ENCODE measurements at places on chromosomes 3 and 15.

DNA sequence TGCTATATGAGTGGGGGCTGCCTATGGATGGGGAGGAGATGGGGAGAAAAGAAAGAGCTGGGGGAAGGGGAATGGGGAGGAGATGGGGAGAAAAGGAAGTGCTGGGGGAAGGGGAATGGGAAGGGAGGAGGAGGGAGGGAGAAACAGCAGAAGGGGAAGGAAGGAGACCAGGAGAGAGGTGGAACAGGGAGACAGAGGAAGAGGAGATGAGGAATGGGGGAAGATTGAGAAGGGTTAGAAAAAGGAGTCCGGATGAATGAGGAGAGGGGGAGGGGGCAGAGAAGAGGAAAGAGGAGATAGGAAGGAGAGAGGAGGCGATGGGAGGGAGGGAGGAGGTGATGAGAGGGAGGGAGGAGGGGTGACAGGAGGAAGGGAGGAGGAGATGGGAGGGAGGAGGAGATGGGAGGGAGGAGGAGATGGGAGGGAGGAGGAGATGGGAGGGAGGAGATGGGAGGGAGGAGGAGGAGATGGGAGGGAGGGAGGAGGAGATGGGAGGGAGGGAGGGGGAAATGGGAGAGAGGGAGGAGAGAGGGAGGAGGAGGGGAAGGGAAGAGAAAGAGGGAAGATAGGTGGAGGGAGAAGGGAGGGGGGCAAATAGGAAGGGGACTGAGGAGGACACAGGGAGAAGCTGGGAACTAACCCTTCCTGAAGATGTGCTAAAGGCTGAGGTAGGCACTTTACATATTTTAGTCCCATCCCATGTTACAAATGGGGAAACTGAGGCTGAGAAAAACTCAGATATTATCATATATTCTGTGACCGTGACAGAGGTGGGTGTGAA is 6.6 kb upstream of the BCL2L10 start:
- no peak for DNase-seq

DNA sequence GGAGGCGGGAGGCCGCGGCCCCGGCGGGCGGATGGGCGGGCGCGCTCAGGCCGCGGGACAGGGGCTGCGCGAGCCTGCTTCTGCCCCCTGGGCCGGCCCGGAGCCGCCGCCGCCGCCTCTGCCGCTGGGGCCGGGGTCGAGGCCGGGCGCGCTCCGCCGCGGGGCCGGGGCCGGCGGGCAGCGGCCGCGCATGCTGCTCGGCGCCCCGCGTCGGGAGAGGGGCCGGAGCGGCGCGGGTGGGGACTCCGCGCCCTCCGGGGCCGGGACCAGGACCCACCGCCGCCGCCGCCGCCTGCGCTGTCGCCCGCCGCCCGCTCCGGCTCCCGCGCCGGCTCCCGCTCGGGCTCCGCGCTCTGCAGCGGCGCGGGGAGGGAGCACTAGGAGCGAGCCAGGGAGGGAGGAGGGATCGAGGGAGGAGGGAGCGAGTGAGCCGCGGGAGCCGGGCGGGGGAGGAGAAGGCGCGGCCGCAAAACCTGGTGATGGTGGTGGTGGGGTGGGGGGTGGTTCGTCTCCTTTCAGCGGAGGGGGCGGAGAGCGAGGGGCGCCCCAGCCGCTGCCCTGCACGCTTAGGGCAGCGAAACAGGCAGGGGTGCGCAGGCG is at the start of gene LINGO1:
Gene LINGO1 (minus strand): TSS at position 379 of the 600 bp plus-strand sequence. CDS start 597 bp downstream, outside the sequence.
- DNase-seq: no peak

DNA sequence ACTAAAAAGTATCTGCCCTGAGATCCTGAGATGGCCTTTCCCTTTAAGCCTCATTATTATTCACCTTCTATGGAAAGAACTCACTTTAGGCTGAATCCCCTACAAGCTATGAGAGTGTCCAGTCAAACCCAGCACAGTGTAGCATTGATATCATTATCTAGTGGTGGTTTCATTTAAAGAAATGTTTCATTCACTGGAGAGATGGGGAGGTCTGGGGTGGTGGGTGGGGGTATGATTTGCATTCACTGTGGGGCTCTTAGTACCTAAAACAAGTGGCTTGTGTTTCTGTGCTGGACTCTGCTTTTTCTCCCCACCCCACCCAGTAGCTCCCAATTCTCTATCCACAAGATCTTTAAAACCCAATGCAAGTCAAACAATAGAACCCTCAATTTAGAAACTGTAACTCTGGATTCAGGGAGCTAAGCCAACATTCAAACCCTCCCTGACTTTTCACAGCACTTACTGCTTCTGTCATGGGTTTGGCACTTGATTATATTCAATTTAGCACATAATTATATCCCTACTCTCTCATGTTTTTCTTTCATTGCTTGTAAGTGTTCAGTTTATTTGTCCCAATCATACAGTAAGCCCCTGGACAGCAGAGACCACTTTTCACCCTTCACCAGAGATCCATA is 310.5 kb upstream of the THBS1 start:
- DNase-seq: no peak

DNA sequence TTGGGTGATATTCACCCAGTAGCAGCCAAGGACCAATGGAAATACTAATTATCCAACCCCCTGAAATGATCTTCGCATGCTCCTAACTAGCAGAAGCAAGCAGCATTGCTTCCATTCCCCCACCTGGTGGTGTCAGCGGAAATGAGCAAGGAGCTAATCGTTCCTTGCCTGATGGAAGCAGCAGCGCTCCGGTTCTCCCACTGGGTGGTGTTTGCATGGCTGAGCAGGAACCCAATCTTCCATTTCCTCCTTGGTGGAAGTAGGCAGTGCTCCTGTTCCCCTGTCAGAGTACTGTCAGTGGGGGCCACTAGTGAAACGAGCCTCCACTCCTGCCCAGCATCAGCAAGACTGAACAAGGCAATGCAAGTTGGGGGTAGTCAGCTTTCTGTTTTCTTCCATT is 311.5 kb downstream of the CACNA2D3 start:
- no peak for DNase-seq

DNA sequence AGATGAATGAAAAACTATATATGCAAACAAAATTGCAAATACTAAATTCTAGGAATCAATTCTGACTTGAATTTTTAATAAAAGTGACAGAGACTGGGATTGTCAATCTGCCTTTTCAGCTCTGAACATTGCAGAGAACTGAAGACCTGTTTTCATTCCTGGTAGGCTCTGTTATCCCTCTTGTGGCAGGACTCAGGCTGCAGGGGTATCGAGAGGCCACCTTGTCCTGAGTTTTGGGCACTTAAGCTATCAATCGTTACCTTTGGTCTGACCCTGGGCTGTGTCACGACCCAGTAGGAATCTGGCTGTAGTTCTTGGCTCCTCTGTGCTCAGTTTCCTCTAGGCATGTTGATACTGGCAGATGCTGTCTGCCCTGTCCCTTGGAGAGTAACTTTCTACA is 238.0 kb downstream of the CACNA2D3 start:
- no peak for DNase-seq
